ENCODE measurements at places on chromosomes 6 and 20. TPM values are rescaled to one million over a fixed set of nuclear protein-coding genes. Genes with fewer than 3 reads are reported as not detected.

ETV7 gene
- 0.78 TPM for total RNA-seq

ECT2L gene
- total RNA-seq = not detected

CCM2L gene
- total RNA-seq = 3.4 TPM

ZNF341 gene
- total RNA-seq = 0.78 TPM

ZKSCAN3 gene
- total RNA-seq = 1.3 TPM

LTB gene
- 0.78 TPM for total RNA-seq

MYT1 gene
- total RNA-seq = 0.99 TPM

CCHCR1 gene
- total RNA-seq = 15.6 TPM

NTSR1 gene
- total RNA-seq = not detected

DPPA5 gene
- not detected for total RNA-seq

SOX18 gene
- 17.1 TPM for total RNA-seq

CST5 gene
- total RNA-seq = not detected

GGTLC1 gene
- total RNA-seq = not detected

CPXM1 gene
- total RNA-seq = 2.3 TPM

Measured in body of pancreas (tissue), 4 donors.